ENCODE measurements at places on chromosomes 4 and X.

- DNase-seq: no peak
Observed at GRCh38 chr4:965048-965765, 8.2 kb downstream of the DGKQ start.

DNA sequence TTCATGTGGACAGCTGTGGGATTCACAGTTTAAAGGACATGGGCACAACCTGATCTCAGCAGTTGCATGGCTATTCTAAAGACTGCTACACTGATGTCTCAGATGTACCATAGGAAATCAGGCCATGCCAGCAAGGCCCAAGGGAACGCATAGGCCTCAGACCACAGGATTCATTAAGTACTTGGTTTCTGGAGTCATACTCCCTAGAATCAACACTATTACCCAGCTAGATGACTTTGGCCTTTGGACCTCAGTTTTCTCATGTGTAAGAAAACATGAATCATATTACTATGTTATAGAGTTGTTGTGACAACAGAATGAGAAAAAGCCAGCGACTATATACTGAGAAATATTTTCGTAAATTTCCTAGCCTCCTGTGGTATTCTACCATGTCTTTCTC, 67.9 kb downstream of the NHS start:
- DNase-seq: no peak

GRCh38 chr4:158172261-158173258, at the start of gene GASK1B:
Gene GASK1B, minus strand, starts transcription at chr4:158173025. Its CDS starts 1,650 bp downstream, at chr4:158171375.
- DNase-seq: peak; percentile 28

DNA sequence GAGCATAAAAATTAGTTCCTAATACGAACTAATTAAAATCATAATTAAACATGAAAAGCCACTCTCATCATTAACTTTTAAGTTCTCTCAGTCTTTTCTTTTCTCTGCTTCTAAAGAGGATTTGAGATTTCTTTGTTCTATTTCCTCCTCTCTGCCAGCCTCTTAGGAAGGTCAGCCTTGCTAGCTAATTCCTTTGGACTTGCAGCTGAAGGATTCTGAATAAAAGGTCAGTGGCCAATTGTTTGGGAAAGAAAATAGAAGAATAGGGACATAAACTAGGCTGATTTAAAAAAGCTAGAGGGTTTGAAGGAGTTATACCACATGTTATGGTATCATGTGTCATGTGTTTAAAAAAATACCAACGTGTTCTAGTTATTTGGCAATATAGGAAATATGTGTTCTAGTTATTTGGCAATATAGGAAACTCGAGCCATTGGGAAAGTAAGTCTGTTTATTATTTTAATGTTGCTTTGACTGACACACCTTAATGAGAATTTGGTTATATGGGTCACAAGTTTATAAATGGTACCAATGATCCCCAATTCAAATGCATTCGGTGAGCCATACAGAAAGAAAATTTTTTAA, 1668.7 kb upstream of the PCDH7 start:
- no peak for DNase-seq

DNA sequence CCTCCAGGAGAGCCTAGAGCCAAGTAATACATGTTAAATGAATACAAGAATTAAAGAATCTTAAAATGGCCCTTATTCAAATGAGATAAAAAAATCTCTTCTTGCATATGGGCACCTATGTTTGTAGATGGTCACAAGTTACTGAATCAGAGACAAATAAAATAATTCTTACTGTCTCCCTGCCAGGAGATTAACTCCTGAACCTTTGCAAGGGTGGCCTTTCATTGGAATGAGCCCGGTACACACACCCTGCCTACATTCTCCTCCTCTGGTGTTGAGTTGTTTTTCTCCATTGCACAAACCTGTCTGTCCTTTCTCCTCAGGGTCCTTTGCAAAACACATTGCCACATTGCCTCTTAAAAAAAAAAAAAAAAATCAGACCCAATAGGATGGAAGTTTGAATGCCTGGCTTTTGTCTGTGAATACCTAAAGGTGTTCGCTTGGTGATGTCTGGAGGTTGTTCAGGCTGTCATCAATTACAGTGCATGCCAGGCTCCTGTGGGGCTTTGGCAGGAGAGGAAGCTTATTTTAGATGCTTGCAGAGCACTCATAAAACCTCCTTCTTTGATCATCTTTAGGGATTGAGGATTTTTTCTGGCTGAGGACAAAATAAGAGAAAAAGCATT, 8.3 kb upstream of the TMEM154 start:
- DNase-seq: no peak

- no peak for DNase-seq
Observed at GRCh38 chrX:119382606-119383005, 16.5 kb upstream of the SLC25A43 start.
